NCI-H1694 (cell line): ENCODE measurements at places on chromosomes 4 and X.
A peak's percentile ranks its signal among the peaks of the same experiment; 100 is the strongest.

DNA sequence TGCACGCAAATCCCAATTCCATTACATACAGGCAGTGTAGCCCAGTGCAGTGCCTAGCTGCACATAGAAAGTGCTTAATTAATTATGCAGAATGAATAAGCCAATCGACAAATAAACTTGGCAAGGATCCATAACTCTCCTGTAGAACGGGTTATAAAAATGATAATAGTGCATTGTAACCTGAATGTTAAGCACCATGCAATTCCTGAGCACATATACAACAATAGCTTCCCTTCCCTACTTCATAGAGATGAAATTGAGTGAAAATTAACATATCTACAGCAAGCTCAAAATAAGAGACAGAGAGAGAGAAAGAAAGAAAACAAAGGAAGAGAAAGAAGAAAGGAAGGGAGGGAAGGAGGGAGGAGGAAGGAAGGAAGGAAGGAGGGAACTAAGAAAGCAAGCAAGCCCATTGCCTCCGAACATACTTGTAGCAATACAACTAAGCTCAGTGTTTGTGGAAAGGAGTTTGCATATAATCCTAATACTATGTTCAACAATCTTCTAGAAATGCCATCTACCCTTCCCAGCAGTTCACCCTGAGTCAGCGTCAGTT, 1074.0 kb upstream of the LCORL start:
- no peak for DNase-seq

DNA sequence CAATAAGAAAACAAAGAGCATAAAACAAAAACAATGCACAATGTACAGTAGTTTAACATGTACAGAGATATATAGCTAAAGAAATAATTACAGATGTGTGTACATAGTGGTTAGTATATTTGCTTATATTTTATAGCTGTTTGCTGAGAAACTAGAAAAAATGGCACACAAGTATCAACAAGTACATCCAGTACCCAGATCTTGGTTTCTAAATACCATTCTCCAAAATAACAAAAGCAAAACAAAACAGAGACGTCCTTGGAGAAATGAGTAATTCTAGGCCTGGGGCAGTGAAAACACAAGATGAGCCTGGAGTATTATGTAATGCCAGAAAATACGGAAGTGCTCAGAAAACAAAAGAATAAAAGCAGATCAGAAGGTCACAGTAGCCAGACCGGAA, 189.6 kb downstream of the TMEM47 start:
- DNase-seq = no peak

DNA sequence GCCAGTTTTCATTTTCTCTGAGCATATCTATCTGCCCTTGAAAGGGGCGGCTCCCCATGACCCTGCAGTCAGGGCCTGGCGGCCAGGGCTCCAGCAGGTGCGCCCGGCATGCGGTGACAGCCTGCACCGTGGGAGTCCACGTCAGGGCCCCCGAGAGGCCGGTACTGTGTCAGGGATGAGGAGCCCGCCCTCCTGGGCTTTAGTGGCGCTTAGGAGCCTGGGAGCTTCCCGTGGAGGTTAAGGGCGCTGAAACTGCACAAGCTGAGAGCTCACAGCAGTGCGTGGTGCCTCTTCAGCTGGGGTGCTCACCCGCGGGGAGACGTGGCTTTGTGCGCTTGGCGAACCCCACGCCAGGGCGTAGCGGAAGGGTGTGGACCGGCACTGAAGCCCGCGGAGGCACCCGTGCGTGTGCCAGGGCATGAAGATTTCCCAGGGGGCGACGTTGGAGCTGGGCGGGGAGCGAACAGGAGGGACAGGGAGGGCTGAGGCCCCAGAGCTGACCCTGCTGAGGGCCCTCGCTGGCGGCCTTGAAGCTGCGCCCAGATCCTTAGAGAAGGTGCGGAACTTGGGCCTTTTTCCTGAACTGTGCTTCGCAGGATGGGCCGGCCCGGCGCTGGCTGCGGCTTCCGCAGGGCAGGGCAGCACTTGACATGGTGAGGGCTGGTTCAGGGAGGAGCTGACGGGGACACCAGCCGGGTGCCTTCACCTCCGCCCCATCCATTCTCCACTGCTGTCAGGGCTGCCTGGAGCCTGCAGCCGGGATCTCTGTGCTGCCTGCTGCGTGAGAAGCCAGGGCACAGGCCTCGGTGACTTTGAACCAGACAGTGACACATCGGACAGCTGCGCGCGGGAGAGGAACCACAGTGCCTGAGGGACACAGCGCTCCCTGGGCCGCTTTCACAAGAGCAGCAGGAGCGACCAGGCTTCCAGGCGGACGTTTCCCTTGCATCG, 32.9 kb downstream of the HTT-AS start:
- no peak for DNase-seq

DNA sequence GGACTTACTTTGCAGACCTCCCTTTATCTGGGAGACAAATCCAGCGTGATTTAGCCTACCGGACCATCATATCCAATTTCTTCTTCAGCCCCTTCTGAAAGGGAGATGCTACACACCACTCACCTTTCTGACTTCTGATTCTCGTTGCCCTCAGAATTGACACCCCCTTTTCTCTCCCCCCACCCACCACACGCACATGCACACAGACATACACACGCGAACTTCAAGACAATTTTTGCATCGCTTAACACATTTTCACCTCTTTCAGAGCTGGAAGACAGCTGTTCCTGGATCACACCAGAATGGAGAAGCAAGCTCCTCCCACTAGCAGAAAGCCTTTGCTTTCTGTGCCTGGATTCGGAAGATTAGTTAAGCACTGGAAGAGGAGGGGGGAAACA, 1.0 kb upstream of the SNCA start:
- DNase-seq = peak; percentile 9

DNA sequence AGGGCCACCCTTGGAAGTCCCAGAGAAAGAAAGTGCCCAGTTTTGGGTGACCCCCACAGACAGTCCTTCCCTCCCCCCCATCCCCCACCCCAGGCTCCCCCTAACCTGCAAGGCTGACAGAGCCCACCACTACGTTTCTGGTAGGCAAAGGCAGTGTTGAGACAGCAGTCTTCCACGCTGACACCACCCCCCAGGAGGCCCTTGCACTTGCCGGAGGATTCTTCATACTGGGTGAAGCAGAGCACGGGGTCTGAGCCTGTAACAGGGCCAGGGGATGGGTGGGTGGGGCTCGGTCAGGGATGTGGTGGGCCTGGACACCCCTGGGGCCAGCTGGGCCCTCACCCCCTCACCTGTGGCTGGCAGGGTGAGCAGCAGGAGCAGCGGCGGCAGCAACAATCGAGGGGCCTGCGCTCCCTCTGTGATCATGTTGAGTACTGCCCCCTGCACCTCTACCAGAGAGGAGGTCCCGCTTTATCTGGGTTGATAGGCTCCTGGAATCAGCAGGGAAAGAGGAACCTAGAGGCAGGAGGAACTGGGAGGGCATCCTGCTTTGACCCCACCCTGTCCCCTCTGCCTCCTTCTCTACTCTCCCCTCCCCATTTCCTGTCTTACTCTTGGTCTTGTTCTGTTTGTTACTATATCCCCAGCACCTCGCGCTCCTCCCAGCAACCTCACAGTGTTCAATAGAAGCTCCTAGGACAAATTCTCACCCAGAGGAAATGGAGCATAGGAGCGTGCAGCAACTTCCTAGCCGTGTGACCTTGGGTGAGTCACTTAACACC, at the start of gene CFP:
Gene CFP, minus strand, starts transcription at position 512 of the 782 bp plus-strand sequence. Its CDS starts 86 bp downstream, at position 426.
- DNase-seq = no peak

DNA sequence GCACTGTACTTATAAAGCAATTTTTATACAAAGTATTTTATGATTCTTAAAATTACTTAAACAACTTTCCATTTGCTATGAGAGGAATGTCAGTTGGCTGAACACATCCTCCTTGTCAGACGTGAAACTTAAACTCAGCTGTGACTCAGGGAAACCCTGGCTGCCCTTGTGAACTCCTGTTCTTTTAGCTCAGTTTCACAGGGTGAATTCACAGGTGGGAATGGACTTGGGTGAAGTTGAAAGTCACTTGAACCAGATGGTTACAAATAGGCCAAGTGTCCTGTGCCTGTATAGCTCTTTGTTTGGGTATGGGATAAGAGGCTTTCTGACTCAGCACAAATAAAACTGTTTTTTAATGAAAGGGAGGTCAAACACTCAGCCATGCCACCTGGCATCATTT, 67.4 kb upstream of the FAM47B start:
- DNase-seq = no peak

- no peak for DNase-seq
These were observed 1055.2 kb upstream of the FTHL17 start for GRCh38 chrX:32126997-32127396.

- DNase-seq = no peak
These were observed 50.5 kb upstream of the FAM47C start for GRCh38 chrX:36957425-36958328.

DNA sequence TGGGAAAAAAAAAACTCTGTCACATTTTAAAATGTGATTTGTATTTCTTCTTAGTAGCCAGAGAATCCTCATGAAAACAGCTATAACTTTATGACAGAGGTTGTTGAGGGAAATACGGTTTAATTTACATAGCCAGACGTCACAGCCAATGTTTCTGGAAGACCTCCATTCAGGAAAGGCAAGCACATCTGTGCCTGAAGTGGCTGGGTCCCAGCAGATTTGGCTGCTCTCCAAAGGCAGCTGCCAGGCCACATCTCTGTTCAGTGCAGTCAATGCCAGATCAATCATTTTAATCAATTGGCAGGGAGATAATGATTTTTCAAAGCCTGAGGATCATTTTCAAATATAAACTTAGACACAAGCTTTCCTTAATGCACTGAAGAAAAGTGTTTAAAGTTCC, 86.5 kb upstream of the ZIC3 start:
- no peak for DNase-seq
